ENCODE measurements at places on chromosomes 7 and 10.

DNA sequence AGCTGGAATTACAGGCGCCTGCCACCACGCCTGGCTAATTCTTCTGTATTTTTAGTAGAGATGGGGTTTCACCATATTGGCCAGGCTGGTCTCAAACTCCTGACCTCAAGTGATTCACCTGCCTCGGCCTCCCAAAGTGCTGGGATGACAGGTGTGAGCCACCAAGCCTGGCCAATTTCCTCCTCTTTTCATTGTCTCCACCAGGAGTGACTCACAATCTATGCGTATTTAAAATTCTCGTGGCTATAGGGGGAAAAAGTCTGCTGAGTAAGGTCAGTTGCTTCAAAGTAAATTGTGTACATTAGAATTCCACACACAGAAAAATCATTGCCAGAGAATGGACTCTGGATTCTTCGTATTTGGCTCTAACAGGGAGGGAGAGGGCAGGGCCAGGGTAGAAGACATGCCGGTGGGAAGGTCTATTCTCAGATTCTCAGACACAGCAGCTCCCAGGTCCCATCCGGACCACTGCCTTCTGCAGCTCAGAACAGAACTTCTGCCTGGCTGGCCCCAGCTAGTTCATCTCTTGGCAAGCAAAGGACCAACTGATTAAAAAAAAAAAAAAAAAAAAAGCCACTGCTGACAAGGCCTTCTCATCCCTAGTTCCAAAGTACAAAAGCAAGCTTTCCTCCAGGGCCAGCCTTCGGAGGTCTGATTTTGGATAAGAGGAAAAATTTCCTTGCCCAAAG lies 22.2 kb downstream of the PSPH start:
- DNase-seq: no peak

- DNase-seq: no peak
Observed at GRCh38 chr7:88546808-88547207, 212.7 kb upstream of the ZNF804B start.

DNA sequence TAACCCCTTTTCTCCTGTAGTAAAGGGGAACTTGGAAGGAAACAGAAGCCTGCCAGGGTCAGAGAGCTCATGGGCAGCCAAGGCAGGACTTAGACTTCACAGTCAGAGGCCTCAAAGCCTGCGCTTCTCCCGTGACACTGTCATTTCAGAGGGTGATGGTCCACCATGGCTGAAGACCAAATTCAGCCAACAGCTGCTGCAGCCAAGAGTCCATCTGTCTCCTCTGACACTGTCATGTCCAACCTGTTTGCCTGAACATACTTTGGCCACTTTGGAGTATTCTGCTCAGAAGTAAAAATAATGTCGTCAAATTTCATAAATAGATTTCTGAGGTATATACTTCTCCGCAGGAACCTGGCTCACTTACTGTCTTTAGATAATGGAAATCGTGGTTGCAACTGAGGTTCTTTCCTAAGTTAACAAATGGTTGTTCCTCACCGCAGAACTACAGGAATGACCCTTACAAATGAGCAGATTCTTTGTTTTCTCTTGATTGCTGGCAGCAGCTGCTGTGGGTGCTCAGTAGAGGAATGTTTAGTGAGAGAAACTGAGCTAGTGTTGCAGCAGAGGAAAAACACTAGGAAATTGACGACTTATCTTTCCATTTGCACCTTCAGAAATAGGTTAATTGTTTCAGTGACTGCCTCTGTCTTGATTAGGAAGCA lies 626.5 kb downstream of the SDK1 start:
- DNase-seq: no peak

DNA sequence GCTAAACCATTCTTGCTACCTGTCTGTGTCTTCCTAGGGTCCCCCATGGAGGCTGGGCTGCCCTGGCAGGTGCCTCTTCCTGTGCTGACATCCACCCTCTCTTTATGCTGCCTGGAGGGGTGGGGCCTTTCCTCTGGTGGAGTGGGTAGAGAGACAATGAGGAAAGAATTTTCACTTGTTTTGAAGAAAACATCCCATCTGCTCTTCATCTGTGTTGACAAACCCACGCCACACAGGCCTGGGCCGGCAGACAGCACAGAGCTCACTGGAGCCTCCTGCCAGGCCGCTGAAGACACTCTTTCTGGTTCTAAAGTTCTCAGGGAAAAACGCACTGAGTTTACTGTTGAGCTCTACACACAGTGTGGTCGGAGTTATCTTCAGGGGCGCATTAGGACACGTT lies 328.2 kb downstream of the GLRX3 start:
- DNase-seq: no peak

- no peak for DNase-seq
Observed at GRCh38 chr10:17238445-17239291, 10.6 kb downstream of the VIM start.

GRCh38 chr7:110718503-110719205 lies 372.3 kb upstream of the LRRN3 start:
- no peak for DNase-seq

DNA sequence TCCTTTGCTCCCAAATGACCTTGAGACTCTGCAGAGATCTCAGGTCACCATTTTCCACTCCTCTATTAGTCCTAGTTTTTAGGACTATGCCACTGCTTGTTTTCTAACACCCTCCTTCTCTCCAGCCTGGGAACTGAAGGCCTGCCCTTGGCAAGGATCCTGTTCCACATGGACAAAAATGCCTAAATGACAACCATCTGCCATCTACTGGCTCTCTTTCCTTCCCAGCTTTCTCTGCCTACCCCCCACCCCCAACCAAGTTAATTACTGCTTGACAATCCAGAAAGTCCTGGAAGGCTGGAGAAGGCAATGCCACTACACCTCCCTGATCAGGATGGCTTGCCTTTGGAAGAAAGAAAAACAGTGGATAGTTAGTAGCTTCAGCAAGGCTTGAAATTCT lies 44.8 kb upstream of the SP8 start:
- DNase-seq: peak; percentile 31

DNA sequence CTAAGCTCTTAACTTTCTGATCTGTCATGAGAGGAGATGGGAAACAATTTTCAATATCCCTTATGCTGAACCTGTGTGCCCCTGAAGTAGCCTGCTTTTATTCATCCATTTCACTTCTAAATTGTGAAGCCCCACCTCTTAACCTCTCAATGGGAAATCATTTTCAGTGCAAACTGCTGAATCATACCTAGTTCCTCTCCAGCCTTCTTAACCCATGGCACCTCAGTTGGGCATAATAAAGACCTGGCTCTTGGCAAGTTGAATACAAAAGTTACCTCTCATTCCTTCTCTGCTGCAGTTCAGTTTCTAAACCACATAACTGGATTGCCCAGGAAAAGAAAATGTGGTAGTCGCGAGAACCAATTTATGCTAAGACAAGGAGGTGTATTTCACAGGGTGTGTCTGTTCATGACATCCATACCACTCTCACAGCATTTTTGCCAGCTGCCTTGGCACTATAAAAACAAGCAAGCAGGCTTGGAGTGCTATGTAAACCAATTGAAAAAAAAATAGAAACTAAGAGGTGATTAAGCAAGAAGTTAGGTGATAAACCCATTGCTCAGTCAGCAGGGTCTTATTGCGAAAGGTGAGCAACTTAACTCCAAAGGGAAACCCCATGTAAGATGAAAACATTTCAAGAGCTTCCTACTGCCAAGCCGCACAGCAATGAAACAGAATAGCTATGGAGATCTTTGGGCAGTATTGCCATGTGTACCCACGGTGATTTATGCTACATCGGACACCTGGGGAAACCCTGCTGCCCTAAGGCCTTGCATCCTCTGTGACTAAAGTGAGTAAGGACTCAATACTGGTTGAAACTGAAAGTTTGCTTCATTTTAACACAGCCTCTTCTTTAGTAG lies 57.0 kb upstream of the DKK1 start:
- no peak for DNase-seq

GRCh38 chr10:116190883-116191282 lies 82.1 kb downstream of the GFRA1 start:
- no peak for DNase-seq

DNA sequence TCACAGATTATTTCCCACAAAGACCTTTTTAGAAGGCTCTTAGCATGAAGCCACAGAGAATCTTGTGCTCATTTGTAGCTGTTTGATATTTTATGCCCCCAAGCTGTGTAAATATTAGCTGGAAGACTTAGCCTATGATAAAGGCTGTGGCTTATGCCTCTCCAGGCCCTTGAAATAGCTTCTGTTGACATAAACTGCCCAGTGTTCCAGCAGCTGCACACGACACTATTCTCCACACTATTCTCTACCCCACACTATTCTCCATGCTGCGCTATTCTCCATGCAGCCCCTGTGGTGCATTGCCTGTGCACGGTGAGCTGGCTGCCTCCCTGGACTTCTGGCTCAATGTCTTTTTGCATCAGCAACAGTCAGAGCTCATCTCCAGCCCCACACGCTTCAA lies 13.1 kb downstream of the DDC start:
- peak; percentile 98 for DNase-seq

- no peak for DNase-seq
Observed at GRCh38 chr10:59435707-59436106, 73.4 kb upstream of the FAM13C start.

DNA sequence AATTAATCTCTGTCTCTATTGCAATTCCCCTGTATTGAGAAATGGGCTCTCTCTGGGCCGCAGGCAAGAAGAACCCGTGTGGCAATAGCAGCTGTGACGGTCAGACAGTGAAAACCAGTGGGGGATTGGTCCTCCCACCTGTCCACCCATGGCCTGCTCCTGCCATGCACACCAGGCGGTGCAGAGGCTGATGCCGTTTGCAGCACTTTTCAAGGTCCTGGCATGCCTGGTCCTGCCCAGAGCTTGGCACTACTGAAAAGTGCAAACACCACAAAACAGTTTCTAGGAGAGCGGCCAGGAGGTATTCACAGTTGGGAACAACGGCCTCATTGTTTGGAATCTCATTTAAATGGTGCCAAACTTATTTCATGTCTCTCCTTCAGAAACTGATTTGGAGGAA lies 41.5 kb downstream of the PSPH start:
- peak; percentile 85 for DNase-seq

DNA sequence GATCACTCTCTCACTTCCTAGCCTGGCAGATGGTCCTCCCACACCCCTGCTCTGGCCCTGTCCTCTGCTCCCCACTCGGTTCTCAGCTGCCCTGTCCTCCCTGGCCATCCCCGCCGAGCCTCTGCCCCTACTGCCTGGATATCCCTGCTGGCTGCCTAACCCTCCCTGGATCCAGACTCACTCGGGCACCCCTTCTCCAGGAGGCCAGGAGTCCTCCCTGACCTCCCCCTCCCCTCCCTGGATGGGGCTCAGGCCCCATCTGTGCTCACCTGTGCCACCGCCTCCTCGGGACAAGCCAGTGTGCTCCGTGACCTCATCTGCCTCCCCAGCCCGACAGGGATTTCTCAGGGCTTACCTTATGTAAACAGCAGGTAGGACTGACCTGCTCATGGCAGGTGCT lies 406.1 kb downstream of the TCERG1L start:
- DNase-seq: no peak

DNA sequence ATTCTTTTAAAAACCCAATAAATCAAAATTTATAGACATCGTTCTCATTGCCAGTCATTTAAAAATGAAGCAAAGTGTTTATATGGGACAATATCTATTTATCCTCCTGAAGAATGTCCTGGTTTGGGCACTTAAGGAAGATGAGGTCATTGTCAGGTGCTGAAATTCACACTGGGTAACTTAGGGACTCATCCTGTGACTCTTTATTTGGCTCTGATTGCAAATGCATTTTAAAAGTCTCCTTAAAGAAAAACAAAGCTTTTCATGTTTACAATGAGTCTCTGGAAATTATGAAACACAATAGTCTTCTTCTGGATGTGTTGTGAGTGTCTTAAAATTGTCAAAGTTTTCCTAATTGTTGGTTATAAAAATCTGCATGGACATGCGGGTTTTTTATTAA lies 69.5 kb upstream of the GPR158 start:
- no peak for DNase-seq

- no peak for DNase-seq
Observed at GRCh38 chr7:105002-105401, 87.4 kb upstream of the FAM20C start.

- no peak for DNase-seq
Observed at GRCh38 chr10:118957966-118958365, 71.5 kb upstream of the NANOS1 start.

DNA sequence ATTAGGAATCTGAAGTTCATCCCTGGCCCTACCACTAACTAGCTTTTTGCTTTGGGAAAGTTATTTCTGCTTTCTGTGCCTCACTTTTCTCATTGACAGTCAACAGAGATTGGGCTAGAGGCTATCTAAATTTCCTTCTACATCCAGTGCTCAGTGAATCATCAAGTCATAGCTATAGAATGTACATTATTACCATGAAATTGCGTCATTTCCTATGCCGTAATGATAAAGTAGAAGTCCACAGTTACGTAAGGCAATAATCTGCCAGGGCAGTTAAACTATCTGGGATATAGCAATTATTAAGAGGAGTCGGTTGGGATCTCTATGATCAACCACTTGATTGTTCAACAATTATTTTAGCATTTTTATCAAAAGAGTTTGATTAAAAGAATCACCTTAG lies 64.4 kb downstream of the ITGB8 start:
- no peak for DNase-seq

- DNase-seq: peak; percentile 62
Observed at GRCh38 chr7:12389089-12389700, 14.5 kb downstream of the VWDE start.

DNA sequence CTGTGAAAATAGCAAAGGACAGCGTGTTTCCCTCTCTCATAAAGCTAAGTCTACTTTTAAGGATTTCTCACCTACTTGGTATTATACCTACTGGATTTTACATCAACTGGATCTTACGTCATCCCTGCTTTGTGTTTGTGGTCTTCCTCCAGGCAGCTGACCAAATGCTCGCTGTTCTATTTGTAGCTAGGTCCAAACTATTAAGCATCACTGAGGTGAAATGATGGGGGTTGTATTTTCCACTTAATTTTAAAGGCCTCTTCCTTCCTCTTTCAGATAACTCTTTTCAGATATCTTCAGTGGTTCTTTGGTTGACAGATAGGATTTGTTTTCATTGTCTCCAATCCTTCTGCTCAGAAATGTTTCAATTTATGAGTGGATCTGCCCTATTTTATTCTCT lies 169.7 kb downstream of the RNLS start:
- no peak for DNase-seq

GRCh38 chr7:21777921-21778320 lies 167.8 kb downstream of the CDCA7L start:
- no peak for DNase-seq

DNA sequence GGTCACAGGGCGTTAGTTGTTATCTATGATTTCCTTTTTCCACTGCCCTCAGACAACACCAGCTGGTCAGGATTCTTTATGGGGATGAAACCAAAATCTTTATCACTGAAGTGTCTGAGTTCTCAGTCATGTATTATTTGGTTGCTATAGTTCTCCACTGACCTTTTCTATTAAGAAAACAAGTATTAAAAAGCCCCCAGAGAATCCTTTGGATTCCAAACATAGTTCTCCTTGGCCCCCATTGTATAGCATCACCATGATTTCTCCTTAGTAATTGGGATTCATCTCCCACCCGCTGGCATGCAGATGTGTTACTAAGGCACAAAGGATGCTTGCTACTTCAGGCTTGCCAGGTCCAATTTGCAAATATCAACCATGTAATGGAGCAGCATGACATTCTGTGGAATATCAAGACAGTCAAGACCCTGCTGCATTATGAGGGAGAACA lies 94.3 kb downstream of the IQUB start:
- no peak for DNase-seq

Data from NCI-H2081 treated with DMSO at 0.1 percent for 48 hours (cell line).